ENCODE measurements at places on chromosomes 2 and 18.

DNA sequence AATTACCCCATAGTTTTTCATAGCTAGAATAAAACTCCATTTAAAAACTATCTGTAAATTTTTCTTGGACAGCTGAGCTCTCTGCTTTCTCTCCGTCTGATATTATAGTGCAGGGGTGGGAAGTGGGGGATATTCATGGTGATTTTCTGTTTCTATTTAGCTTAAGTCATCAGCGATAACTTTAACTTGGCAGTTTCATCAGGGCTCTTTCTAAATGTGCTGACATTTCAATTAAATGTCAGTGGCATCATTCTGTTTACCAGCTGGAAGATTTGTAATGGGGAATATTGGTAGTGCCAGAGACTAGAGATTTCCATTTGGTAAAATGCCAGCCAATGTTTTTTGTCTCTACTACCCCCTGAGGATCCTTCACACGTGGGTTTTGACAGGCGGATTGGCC is 53.5 kb upstream of the CAPN13 start:
- peak; percentile 7 for DNase-seq

- no peak for DNase-seq
Observed at GRCh38 chr2:109474319-109474825, 139.4 kb downstream of the SEPTIN10 start.

GRCh38 chr2:12928775-12929401 is 212.2 kb downstream of the TRIB2 start:
- DNase-seq: no peak

GRCh38 chr2:95317123-95317500 is 20.0 kb downstream of the KCNIP3 start:
- no peak for DNase-seq

GRCh38 chr2:196187898-196188458 is 16.6 kb upstream of the STK17B start:
- no peak for DNase-seq

GRCh38 chr2:12929758-12930157 is 213.0 kb downstream of the TRIB2 start:
- DNase-seq: no peak

DNA sequence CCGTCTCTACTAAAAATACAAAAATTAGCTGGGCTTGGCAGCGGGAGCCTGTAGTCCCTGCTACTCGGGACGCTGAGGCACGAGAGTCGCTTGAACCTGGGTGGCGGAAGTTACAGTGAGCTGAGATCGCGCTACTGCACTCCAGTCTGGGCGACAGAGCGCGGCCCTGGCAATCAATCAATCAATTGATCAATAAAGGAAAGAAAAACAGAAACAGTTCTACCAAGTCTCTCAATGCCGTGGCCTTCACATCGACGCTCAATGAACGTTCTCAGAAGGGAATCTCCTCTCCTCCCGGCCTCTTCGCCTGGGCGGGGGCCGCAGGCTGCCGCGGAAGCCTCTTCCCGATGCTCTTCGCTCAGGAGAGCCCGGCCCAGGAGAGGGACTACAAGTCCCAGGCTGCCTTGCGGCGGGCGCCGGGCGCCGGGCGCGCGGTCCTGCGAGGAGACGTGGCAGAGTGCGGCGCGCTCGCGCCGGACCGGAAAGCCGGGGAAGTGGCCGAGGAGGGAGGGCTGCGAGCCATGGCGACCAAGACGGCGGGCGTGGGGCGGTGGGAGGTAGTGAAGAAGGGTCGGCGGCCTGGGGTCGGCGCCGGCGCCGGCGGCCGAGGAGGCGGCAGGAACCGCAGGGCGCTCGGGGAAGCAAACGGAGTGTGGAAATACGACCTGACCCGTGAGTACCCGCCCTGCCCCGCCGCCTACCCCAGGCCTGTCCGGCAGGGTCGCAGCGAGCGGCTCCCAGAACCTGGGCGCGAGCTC is at the start of gene TMEM214:
Gene TMEM214 (plus strand): TSS at position 471 of the 758 bp plus-strand sequence. CDS start 51 bp downstream, at position 522.
- DNase-seq: peak; percentile 67

DNA sequence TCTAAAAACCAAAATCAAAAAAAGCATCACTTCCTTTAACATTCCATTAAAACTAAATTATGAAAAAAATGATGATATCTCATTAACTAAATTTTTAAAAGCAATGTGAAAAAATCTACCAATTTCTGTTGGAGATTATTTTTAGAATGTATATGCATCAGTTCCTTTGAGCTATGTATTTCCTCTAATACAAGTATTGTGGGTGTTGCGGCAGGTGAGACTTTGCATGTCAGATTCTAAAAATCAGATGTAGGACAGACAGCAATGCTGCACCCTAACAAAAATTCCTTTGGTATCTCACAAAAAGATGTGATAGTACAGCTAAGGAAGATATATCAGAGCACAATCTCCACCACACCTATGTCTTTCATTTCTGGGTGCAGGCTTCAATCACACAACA is 6.8 kb downstream of the MBD2 start:
- DNase-seq: no peak

- no peak for DNase-seq
Observed at GRCh38 chr2:178523596-178524134, 43.4 kb downstream of the PLEKHA3 start.

GRCh38 chr18:64207820-64208219 is 58.9 kb upstream of the LINC00305 start:
- no peak for DNase-seq

GRCh38 chr2:85748039-85748734 is 5.6 kb upstream of the ATOH8 start:
- peak; percentile 59 for DNase-seq

Measured in NCI-H446 (cell line).